ENCODE measurements at places on chromosomes 1 and 21.

DNA sequence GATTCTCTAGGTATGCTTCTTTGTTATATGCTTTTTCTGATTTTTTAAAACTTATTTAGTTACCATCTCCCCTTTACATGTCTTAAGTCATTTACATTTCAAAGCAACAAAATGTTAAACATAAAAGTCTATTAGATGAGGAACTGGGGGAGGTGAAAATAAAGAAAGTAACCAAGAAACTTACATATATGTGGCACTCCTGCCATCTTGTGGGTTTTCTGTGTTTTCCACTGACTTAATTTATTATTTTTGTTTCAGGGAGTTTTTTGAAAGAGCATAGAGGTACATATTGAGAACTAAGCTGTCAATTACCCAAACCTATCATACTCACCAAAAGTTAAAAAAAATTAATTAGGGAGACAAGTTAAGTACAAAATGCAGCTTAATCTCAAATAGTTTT lies 1531.1 kb downstream of the MRPL39 start:
- DNase-seq = peak; percentile 5

- DNase-seq = no peak
Measured at GRCh38 chr21:16388911-16389560, 659.3 kb downstream of the USP25 start.

DNA sequence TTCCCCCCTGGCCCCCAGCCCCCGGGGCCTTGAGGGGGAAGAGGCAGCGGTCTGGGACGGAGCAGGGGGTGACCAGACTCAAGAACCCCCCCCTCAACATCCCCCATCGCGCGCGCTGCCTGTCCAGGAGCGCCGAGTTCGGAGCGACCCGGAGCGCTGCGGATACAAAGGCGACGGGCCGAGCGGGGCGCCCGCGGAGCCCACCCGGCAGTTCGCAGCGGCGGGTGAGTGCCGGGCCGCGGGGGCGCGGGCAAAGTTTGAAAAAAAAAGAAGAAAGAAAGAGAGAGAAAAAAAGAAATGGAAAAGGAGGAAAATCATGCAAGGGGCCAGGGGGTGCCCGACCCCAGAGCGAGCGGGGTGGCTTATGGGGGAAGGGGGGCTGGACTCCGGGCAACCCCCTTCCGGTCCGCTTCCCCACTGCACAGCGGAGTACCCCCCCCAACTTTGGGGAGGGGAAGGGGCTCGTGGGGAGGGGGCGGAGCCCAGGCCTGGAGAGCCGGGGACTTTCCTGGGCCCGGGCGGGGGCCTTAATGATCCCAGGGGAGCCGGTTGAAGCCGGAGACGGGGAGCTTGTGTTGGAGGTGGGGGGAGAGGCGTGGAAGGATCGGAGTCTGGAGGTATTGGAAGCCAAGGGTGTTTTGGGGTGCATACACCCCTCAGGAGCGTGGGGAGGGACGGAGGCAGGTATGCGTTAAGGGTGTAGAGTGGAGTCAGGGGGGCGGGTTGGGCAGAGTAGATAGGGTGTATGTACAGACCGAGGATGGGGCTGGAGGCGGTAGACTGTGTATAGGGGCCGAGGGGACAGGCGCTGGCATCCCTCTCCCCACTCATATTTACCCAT lies 502 bp downstream of the VANGL2 start:
- DNase-seq = no peak

GRCh38 chr21:29748391-29749167 lies 191.2 kb downstream of the GRIK1 start:
- peak; percentile 51 for DNase-seq

GRCh38 chr1:198923993-198924392 lies 285.2 kb downstream of the PTPRC start:
- no peak for DNase-seq

All from hippocampal formation (tissue), 2 donors.